ENCODE measurements at places on chromosomes 2 and 18.

- DNase-seq = no peak
These were observed 23.1 kb upstream of the C2orf74 start for GRCh38 chr2:61138859-61139258.

- DNase-seq = peak; percentile 20
These were observed 171.6 kb downstream of the DDX1 start for GRCh38 chr2:15763106-15763821.

DNA sequence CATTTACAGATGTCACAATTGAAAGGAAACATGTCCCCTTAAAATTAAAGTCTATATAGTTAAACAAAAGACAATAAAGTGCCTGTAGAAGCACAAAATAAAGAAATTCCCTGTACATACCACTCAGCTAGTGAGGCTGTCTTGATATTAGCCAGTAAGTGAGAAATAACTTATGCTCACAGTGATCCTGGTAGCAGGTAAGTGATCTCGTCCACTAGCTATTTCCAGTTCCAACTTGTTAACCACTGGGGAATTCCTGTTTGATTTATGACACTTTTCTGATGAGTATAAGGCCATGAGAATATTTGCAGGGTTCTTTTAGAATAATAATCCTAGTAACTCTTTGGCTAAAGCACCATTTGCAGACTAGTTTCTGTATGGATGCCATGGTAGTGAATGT, 127.9 kb upstream of the PGAP1 start:
- no peak for DNase-seq

GRCh38 chr18:54608028-54608642, 17.1 kb downstream of the DYNAP start:
- no peak for DNase-seq

DNA sequence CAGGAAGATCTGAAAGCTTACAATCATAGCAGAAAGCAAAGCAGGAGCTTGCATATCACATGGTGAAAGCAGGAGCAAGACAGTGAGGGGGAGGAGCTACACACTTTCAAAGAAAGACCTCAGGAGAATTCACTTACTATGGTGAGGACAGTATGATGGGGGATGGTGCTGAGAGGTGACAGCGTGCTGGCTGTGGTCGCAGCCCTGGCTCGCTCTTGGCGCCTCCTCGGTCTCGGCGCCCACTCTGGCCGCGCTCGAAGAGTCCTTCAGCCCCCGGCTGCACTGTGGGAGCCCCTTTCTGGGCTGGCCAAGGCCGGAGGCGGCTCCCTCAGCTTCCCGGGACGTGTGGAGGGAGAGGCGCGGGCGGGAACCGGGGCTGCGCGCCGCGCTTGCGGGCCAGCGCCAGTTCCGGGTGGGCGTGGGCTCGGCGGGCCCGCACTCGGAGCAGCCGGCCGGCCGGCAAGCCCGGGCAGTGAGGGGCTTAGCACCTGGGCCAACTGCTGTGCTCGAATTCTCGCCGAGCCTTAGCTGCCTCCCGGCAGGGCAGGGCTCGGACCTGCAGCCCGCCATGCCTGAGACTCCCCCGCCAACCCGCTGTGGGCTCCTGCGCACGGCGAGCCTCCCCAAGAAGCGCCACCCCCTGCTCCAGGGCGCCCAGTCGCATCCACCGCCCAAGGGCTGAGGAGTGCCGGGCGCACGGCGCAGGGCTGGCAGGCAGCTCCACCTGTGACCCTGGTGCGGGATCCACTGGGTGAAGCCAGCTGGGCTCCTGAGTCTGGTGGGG, 131.9 kb upstream of the SPATS2L start:
- no peak for DNase-seq

GRCh38 chr2:226329180-226329579, 470.4 kb downstream of the IRS1 start:
- DNase-seq = no peak

- DNase-seq = peak; percentile 82
These were observed 68.2 kb downstream of the ZNF516 start for GRCh38 chr18:76426737-76427305.

GRCh38 chr18:43919551-43919950, 642.3 kb upstream of the SYT4 start:
- DNase-seq = no peak

DNA sequence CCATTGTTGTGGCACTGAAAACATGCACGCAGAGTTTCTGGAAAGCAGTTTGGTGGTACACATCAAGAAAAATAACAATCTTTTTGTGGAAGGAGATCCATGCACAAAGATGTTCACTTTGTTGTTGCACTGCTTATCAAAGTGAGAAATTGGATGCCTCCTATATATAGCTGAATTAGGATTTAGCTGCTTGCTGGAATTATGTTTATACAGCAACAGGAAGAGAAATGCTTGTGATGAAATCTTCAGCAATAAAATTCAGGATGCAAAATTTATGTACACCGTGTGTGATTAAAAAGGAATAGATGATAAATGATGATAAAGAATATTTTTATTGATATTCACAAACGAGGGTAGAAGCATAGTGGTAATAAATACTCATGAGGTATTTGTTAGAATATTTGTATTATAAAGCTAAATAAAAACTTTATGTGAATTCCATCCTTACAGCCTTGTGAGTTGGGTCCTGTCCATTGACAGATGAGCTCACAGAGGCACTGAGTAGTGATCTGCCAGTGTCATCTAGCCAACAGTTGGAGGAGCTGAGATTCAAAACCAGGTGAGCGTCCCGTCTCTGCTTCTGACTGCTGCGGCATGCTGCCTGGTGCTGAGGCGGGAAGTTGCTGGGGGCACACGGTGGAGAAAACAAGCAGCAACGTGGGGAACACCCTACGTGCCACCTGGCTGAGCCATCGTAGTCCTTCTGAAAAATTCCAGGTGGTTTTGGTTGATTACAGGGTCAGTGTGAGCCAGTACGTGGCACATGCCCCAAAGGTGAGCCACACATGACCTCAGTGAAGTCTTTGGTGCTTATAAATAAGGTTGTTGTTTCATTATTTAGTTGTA, 80.2 kb downstream of the ASAP2 start:
- no peak for DNase-seq

DNA sequence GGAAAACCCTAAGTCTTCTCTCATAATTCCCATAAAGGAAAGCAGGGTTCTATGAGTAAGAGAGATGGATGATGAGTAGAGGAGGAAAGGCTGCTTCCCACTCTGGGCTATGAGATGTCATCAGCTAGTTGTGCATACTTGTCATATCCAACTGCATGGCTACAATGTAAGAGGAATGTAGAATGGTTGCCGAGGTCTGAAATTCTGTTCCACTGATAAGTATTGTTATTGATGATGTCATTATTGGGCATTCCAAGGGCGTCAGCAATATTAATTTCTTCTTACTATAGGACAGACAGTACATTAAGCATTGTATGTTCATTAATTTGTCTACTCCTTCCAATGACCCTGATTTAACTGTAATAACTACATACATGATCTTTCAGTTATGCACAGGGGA, 88.1 kb downstream of the L3MBTL4 start:
- no peak for DNase-seq

DNA sequence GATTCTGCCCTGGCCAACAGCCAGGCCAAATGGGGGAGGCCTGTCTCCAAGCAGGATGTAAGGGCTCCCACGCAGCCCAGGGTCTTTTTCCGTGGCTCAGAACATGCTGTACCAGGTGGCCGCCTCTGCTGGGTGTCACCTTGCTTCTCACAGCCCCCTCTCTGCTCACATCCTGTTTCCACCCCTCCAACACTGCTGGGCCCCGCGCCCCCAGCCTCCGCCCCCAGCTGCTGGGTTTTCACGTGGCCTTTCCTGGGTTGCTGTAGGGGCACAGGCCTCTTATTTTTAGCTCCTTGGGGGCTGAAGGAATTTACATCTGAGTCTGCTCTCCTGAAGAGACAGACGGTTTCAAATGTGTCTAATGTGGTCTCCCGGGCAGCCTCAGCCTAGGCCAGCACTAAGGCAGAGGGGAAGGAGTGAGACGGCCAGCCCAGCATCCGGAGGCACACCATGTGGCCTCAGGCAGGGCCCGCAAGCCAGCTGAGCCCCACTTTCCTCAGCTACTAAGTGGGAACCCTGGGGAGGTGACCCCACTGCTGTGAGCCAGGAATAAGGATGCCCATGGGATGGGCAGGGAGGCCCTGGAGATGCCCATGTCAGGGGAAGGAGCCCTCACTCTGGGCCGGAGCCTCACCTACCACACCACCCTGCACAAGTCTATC, 18.7 kb upstream of the DUSP2 start:
- no peak for DNase-seq

DNA sequence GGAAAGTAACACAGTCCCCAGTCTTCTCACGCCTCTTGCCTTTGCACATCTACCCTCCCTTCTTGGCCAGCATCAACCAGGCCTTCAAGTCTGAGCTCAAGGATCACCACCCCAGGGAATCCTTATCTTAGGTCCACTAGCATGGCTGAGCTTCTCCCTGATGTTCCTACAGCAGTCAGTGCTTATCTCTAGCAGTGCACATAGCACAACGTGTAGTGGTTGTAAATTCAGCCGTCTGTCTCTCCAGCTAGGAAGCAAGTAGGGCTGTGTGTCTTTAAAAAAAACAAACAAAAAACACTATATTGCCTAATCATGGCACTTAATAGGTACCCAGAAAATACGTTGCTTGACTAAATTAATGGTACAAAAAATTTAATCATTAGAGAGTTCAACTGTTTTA, 29.2 kb downstream of the KCNG3 start:
- DNase-seq = no peak

GRCh38 chr2:66570471-66570870, 135.5 kb downstream of the MEIS1 start:
- DNase-seq = no peak

DNA sequence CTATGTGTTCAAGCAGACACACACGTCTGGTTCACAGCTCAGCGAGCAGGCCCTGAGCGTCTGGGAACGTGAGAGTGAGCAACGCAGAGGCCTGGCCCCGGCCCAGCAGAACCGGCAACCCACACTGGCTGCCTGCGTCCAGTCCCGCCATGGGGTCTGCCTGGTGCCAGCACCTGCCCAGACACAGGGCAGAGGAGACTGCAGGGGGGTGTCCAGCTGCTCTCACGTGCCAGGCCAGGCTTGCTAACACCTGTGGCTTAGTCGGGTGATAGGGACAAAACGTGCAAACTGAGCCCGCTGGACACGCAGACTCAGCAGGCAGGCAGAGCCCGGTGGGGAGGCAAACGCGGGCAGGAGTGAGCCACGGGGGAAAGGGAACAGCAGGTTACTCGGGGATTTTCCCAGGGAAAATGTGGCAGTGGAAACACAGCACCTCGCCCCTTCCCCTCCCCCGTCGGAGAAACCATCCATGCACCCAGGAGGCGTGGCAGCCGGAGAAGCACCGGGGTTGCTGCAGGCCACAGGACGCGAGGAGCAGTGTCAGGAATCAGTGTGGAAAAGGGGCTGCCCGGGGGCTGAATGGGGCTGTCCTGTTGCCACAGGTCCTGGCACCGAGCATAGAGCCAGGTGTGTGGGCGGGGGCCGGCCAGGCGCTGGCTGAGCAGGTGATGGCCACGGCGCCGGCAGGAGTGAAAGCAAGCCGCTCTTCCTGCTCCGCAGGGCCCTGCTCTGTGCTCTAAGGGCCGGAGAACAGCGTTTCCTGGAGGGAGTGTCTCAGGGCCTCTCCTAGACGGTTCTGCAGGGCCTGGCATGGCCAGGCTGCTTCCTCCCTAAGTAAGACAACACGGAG, 154.7 kb downstream of the HDAC4 start:
- no peak for DNase-seq

- DNase-seq = no peak
These were observed 182.5 kb upstream of the LINC00305 start for GRCh38 chr18:64331419-64331818.

- no peak for DNase-seq
These were observed 80.5 kb downstream of the KCNF1 start for GRCh38 chr2:10992023-10992791.

DNA sequence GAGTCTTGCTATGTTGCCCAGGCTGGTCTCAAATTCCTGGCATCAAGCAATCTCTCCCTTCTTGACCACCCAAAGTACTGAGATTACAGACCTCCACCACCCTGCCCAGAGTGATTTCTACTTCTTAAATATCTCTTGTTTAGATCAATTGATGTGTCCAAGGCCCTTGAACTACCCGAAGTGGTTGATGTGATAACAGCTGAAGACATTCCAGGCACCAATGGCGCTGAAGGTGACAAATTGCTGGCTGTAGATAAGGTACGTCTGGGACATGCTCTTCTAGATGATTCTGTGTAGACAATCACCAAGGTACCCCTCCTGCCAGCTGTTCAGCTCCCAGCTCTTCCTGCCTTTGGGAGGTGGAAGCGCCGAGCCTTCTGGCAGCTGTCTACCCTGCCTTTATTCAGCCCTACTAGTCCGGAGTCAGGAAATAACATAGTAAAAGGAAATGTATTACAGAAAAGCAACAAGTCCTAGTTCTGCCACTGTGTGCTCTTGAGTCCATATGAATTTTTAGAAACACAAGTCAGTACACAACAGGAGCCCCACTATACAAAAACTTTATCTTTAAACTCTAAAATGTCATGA, 61.3 kb upstream of the BZW1 start:
- no peak for DNase-seq

GRCh38 chr2:119678021-119678656, 862 bp upstream of the TMEM177 start:
- DNase-seq = peak; percentile 27

GRCh38 chr2:1769703-1770422, 25.5 kb upstream of the PXDN start:
- peak; percentile 93 for DNase-seq

DNA sequence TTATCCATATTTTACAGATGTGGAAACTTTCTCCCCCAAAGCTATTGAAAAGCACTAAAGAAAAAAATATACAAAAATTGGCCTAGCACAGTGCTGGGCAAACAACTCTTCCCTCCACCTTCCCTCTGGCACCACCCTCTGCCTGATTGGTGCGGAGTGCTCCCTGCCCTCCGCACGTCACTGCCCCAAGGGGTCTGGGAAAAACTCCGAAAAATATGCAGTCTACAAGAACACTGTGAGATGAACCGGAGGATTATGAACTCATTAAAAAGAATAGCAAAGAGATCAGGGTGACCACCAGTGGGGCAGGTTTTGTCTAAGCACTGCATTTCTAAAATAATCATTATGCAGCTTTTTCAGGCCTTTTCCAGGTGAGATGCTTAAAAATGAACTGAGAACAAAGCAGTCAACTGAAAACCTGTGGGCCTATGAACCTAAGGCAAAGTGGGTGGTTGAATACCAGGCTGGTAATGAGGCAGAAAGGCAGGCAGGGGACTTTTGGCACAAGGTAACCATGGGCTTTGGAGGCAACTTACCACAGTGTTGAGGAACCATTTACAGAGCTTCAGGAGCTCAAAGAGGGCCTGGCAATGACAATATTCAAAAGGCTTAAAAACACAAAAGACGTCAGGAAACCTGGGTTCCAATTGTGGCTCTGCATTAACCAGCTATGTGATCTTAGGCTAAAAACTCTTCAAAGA, 57.5 kb downstream of the AAK1 start:
- DNase-seq = no peak

- DNase-seq = no peak
These were observed 89.2 kb upstream of the CD226 start for GRCh38 chr18:70036771-70037347.

- no peak for DNase-seq
These were observed 32.6 kb downstream of the CNGA3 start for GRCh38 chr2:98378901-98379300.

GRCh38 chr2:23312996-23313606, 71.9 kb upstream of the KLHL29 start:
- DNase-seq = peak; percentile 82

- DNase-seq = no peak
These were observed 52.1 kb downstream of the RBBP8 start for GRCh38 chr18:22985250-22985649.

- DNase-seq = no peak
These were observed 71.1 kb upstream of the DSC1 start for GRCh38 chr18:31233621-31234275.

GRCh38 chr2:140440815-140441214, 1660.6 kb upstream of the NXPH2 start:
- DNase-seq = no peak

GRCh38 chr2:177211576-177212105, 953 bp upstream of the HNRNPA3 start:
- no peak for DNase-seq
